T-helper 17 cell (primary cell): ENCODE measurements at places on chromosomes 5 and 9. TPM values are rescaled to one million over a fixed set of nuclear protein-coding genes. Genes with fewer than 3 reads are reported as not detected.

Gene PCDHGA12
- not detected for total RNA-seq

Gene PCDHB12
- total RNA-seq, result not detected

Gene ISL1
- total RNA-seq, result not detected

Gene SUSD1
- 11.8 TPM for total RNA-seq

Gene VPS13A
- 43.8 TPM for total RNA-seq

Gene TSSK1B
- not detected for total RNA-seq

DNA sequence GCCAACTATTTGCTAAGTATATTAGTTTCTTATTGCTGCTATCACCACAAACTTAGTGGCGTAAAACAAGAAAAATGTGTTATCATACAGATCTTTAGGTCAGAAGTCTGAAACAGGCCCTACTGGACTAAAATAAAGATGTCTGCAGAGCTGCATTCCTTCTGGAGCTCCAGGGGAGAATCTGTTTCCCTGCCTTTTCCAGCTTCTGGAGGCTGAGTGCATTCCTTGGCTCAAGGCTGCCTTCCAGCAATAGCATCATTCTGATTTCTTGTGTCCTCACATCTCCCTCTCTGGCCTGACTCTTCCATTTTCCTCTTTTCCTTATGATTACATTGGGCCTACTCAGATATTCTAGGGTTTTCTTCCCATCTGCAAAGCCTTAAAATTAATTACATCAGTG lies 15.9 kb downstream of the MAN2A1 start:
- H3K4me3 ChIP-seq, result no peak overlapping the region
- no peaks in the 10 kb centered on the region for H3K36me3 ChIP-seq
- no peak overlapping the region for H3K27ac ChIP-seq

DNA sequence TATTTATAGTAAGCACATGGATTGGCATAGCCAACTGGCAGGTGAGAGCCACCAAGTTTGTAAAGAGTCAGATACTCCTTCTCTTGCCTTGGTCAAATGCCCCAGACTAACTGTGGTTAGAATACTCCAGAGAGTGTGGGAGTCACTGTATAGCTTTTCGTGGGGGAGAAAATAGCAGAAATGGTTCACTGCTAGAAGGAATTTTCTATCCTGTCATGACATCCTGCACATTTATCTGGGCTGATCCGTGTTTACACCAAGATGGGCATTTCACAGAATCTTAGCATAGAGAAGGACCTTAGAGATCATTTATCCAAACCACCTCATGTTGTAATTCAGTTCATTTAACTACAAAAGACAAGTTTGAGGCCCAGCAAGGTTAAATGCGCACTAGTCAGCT lies 460.8 kb downstream of the ENC1 start:
- no peaks in the 10 kb centered on the region for H3K36me3 ChIP-seq
- H3K27ac ChIP-seq, result no peak overlapping the region
- H3K4me1 ChIP-seq, result no peaks in the 10 kb centered on the region
- peaks cover 21% of the 10 kb centered on the region for H3K27me3 ChIP-seq

DNA sequence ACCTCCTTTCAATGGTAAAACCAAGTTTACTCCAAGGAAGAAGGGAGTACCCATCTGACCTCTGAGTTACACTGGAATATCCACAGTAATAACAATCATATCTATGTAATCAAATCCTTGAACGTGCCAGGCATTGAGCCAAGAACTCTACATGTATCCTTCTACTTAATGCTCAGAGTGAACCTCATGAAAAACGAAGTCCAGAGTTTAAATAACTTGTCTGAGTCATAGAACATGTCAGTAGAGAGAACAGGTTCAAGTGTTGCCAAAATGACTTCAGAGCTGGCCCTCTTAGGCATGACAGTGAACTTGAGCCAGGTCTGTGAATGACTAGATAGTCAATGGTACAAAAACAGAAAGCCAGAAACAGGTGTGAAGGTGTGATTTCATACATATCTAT lies 164.1 kb upstream of the ZNF618 start:
- no peak overlapping the region for H3K4me3 ChIP-seq
- H3K4me1 ChIP-seq, result no peaks in the 10 kb centered on the region
- no peak overlapping the region for H3K27ac ChIP-seq
- H3K27me3 ChIP-seq, result peaks cover 13% of the 10 kb centered on the region
- no peak for DNase-seq

DNA sequence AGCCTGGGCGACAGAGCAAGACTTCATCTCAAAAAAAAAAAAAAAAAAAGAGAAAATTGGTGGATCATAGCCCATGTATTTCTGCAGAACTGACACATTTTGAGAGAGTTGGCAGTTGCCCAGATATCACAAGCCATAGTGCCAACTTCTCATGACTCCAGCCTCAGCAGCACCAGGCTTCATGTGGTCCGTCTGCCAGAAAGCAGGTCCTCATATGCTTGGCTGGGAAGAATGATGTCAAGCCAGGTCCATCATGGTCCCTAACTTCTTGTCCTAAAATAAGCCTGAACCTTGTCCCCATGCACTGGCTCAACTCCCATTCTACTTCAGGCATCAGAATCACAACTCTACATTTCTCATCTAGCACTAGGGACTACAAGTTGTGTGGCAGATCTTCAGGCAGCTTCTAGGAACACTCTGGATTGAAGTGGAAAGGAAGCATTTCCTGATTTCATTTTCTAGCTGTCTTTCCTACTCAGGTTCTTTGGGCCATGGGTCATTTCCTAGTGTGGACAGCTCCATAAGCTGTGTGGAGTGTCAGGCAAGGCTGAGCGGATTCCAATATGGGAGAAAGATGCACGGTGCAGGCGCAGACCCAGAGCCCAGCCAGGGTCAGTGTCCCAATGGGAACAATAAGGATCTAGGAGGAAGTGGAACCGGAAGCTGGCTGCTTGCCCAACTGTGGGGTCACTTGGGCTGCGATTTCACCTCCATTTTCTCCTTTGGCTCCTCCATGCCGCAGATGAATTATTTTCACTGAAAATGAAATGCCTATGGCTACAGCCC lies 90.1 kb downstream of the LMNB1 start:
- H3K27ac ChIP-seq, result no peak overlapping the region
- no peaks in the 10 kb centered on the region for H3K36me3 ChIP-seq
- H3K4me3 ChIP-seq, result no peak overlapping the region
- DNase-seq, result no peak
- no peaks in the 10 kb centered on the region for H3K27me3 ChIP-seq

- no peak overlapping the region for H3K4me3 ChIP-seq
- no peaks in the 10 kb centered on the region for H3K36me3 ChIP-seq
- no peak overlapping the region for H3K27ac ChIP-seq
- no peak for DNase-seq
- no peaks in the 10 kb centered on the region for H3K4me1 ChIP-seq
These were observed 48.0 kb upstream of the ASTN2 start for GRCh38 chr9:117462861-117463260.

- DNase-seq, result peak; percentile 44
- peak overlapping the region; percentile 68 for H3K27ac ChIP-seq
- H3K4me1 ChIP-seq, result peaks cover 21% of the 10 kb centered on the region
- peak overlapping the region; percentile 90 for H3K4me3 ChIP-seq
- H3K27me3 ChIP-seq, result peaks cover 69% of the 10 kb centered on the region
- H3K36me3 ChIP-seq, result peaks cover 3% of the 10 kb centered on the region
These were observed 2.0 kb upstream of the LMX1B start for GRCh38 chr9:126611592-126612325.

- no peak overlapping the region for H3K4me3 ChIP-seq
These were observed 98.6 kb upstream of the ACTBL2 start for GRCh38 chr5:57581222-57581621.

GRCh38 chr9:134396258-134396742 lies 70.0 kb downstream of the RXRA start:
- H3K27me3 ChIP-seq, result no peaks in the 10 kb centered on the region
- H3K4me3 ChIP-seq, result peak overlapping the region; percentile 91
- H3K36me3 ChIP-seq, result no peaks in the 10 kb centered on the region
- H3K27ac ChIP-seq, result peak overlapping the region; percentile 94

DNA sequence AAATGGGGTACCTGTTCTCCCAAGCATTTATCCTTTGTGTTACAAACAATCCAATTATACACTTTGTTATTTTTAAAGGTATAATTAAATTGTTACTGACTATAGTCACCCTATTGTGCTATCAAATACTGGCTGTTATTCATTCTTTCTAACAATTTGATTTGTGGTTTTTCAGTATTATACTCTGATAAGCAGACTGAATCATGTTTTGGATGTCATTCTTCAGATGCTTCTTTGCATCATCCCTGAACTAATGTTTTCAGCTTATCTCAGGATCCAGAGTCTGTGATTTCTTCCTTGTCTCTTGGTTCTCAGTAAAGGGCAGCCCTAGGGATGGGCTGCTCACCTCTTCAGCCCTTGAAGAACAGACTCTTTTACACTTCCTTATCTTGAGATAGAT lies 177.8 kb upstream of the SGCD start:
- H3K27ac ChIP-seq, result no peak overlapping the region
- H3K36me3 ChIP-seq, result no peaks in the 10 kb centered on the region
- H3K4me3 ChIP-seq, result no peak overlapping the region
- H3K4me1 ChIP-seq, result no peaks in the 10 kb centered on the region
- DNase-seq, result no peak
